Activated T-helper 9 cell treated with anti-CD3 and anti-CD28 coated beads, Interleukin-2, amount 50 U/mL, for 16 hours (primary cell): ENCODE measurements at places on chromosomes 3 and 15.

GRCh38 chr3:175743733-175744400 is 884.7 kb downstream of the NAALADL2 start:
- DNase-seq: no peak

GRCh38 chr3:33914731-33915379 is 116.4 kb downstream of the PDCD6IP start:
- DNase-seq: no peak

DNA sequence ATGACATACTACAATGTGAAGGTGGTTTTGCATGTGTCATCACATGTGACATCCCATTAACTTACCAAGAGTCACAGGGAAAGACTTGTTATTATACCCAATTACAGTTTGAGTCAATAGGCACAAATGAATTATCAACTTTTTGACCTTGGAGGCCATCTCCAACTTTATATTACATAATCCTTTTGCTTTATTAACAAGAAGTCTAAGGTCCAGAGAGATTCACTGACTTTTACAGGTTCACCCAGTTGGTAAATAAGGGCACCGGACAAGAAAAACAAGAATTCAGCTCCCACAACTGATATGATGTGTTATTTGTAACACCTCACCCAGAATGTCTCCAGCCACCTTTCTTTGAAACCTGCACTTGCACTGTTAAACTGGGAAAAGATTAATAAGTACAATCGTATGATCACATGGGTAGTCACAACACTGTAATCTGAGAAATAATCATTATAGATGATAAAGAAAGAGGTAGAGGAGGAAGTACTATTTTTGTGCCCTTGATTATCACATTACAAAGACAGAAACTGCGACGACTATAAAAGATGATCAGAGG is 928.9 kb downstream of the FHIT start:
- DNase-seq: no peak

- DNase-seq: no peak
Measured at GRCh38 chr3:141104151-141104821, 53.1 kb downstream of the SPSB4 start.

GRCh38 chr3:162094301-162094700 is 597.7 kb downstream of the OTOL1 start:
- no peak for DNase-seq

- no peak for DNase-seq
Measured at GRCh38 chr15:57947781-57948180, 117.7 kb downstream of the ALDH1A2 start.

DNA sequence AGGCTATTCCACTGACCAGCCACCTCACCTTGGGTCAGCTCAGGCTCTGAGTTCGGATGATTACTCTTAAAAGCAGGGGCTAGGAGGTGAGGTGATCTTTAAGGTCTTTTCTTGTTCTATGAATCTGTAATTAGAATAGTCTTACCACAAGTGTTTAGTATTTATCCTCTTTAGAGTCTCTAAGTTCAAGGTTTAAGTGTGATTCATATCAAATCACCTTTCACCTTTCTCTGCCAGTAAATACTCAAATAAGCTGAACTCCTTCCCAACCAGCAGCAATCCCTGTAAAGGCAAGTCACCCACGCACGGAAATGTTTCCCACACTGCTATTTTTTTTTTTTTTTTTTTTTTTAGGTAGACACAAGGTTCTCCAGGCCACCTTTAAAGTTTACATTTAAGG is 14.5 kb upstream of the TMEM44 start:
- DNase-seq: no peak

DNA sequence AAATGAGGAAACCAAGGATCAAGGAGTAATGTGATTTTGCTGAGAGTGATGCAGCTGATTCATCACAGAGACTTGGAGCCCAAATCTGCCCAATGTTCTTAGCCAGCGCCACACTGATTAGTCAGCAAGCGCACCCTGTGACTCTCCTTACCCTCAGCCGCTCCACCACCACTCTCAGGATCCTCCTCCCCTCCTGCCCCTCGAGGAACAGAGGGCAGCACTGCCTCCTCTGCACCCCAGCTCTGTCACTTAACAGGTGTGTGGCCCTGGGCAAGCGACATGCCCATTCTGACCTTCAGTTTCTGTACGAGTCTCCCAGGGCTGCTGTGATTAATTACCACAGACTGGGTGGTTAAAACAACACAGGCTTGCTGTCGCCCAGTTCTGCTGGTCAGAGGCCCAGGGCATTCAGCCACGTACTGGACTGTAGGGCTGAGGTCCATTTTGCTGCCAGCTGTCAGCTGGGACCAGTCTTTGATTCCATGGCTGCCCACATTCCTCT is 36.1 kb upstream of the HRH1 start:
- DNase-seq: no peak

- DNase-seq: no peak
Measured at GRCh38 chr3:167450675-167451074, 23.2 kb downstream of the SERPINI2 start.

DNA sequence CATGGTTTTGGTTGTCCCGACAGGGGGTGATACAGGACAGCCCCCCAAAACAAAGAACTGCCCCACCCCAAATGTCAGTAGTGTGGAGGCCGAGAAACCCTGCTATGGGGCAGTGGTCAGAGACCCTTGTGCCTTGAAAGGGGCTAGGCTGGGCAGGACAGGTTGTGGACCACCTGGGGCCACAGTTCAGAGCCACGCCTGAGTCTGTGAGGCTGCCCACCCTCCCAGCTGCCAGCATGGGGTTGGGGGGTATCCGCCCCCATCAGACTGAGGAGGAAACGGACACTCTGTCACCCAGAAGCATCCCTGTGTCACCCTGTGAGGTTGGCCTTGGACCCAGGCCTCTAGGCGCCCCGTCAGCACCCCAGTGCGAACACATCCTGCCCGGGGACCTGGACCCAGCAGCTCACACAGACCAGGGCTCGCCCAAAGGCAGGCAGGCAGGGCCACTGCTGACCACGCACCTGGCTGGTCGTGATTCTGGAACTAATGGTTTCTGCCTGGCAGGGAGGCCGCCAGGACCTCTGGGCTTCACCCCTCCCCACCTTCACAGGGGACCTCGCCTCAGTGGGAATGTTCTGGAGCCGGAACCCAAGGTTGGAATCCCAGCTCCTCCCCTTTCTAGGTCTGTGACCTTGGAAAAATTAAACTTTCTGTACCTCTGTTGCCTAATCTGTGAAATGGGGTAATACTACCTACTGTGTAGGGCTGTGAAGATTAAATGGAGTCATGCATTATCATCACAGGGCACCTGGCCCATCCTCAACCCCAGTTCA is 1.4 kb downstream of the SLC41A3 start:
- DNase-seq: no peak

DNA sequence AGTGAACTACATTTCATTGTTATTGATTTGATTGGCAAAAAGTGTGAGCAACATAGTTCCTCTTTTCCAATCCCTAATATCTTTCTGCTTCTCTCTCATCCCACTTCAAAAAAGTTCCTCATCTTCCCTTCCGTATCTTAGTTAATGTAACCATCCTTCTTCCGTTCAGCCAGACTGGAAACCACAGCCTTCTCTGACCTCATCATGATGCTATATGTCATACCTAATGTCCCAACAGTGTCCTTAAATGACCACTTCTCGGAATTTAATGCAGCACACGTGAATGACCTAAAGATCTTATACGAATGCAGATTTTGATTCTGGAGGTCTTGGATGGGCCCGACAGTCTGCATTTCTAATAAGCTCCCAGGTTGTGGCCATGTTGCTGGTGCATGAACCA is 320.3 kb upstream of the SATB1 start:
- no peak for DNase-seq

DNA sequence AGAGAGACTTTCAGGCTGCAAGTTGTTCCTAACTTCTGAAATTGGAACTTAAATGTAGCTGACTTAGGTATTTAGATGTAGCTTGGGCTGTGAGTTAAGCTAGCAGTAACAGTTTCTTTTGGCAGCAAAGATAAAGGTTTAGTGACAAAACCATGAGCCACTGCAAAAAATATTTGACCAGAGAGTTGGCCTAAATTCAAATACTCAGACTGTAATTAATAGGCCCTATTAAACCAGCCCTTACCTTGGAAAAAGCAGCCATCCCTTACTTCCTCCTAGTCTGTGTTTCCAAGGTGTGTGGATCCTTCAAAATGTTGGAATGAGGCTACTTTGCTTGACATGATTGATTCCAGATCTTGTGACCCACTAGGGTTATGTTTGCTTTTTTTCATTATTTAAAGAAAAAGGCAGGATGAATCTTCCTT is 8.2 kb downstream of the TPM1 start:
- no peak for DNase-seq

GRCh38 chr3:29339016-29339833 is 58.4 kb downstream of the RBMS3 start:
- no peak for DNase-seq

DNA sequence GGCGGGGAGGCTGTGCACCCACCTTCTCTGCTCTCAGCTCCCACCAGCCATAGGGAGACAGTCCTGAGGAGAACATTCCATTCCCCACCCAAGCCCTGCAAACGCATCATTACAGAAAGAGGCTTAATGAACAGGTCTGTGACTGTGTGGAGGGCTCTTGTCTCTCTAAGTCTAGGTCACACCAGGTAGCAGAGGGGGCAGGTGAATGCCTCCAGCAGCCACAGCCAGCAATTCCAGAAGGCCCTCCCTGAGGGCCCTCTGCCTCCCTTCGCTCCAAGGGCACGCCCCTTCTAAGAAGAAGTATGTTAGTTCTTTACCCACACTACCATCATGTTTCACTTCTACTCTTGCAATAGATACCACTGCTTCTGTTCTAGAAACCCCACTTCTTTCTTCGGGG is 217.5 kb upstream of the BHLHE40 start:
- DNase-seq: no peak

DNA sequence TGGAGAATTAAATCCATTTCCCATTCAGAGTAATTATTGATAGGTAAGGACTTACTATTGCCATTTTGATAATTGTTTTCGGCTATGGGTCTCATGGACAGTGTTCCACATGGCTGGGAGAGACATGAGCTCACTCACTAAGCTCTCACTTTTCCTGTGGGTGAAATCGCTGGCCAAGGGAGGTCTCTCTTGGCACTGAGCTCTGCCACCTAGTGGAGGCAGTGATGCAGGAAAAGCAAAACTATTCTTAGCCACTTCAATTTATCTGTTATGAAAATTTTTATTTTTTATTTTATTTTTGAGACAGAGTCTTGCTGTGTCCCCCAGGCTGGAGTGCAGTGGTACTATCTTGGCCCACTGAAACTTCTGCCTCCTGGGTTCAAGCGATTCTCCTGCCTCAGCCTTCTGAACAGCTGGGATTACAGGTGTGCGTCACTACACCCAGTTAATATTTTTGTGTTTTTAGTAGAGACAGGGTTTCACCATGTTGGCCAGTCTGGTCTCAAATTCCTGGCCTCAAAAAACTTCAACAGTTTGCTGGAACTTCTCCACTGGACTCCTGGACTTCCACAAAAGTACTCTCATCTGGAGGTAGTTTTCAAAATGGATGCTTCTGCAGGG is 4.7 kb upstream of the RNF13 start:
- peak; percentile 21 for DNase-seq

GRCh38 chr3:178795349-178795748 is 259.1 kb downstream of the KCNMB2 start:
- no peak for DNase-seq

GRCh38 chr15:31335989-31336592 is 9.5 kb downstream of the KLF13 start:
- DNase-seq: no peak

- DNase-seq: no peak
Measured at GRCh38 chr3:72533591-72534473, 314.4 kb downstream of the SHQ1 start.

DNA sequence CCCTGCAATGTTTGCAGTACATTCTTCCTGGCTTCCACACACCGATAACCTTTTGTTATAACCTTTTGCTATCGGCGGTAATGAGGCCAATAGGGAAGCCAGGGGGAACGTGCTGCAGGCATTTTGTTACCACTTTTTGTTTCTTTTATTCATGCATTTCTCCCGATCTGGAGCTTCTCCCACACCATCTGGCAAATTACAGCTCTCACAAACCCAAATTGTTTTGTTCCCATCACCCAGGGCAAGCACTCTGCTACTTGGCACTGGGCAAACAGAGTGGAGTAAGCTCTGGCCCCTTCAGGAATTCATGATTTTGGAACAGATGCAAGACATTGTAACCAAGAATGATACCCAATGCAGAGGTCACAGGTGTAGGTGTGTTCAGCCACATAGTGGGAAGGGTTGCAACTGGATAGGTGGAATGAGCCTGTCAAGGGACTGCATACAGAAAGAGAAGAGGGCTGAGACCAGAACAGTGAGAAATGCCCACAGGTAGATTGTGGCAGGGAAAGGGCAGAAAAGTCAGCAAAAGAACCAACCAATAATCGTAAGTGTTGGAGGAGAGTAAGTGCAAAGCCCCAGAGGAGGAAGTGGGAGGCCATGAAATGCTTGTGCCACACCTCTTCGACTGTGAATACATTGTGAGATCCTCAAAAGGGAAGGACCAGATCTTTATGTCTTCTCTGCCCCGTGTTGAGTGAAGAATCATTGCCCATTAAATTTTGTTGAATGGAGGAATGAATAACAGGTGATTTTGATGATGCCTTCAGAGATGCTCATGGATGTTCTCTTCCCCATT is 45.8 kb downstream of the PARP15 start:
- DNase-seq: no peak

DNA sequence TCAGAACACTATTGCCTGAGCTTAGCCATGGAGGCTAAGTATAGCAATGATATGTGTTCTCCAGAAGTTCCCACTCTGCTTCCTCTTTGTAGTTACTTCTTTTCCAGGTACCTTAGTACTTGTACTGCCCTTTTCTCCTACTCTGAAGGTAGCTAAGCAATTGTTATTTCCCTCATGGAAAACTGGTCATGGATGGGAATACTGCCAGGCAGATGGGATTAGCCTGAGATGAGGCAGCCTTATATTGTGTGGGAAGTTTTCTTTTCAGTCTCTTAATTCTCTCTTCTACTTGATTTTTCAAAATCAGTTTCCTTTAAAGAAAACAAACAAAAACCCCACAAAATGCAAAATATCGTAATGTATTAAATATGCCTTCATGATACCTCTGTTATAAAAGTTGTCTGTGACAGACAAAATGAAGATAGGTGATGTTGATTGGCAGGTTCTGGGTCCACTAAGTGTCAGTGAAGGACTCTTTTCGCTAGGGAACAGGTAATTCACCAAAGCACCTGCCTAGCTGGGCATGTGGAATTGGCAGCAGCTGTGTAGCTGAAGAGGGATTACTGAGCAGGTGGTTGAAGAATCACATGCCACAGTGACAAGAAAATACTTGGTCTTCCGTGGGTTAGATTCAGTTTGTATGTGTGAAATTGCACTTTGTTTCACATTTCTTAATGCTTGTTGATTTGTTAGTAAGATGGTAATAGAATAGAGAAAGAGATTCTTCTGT is 4.1 kb downstream of the ZNF609 start:
- no peak for DNase-seq

- DNase-seq: no peak
Measured at GRCh38 chr15:96066126-96066525, 264.4 kb upstream of the NR2F2 start.

- DNase-seq: no peak
Measured at GRCh38 chr3:114393367-114394072, 99.7 kb downstream of the TIGIT start.

DNA sequence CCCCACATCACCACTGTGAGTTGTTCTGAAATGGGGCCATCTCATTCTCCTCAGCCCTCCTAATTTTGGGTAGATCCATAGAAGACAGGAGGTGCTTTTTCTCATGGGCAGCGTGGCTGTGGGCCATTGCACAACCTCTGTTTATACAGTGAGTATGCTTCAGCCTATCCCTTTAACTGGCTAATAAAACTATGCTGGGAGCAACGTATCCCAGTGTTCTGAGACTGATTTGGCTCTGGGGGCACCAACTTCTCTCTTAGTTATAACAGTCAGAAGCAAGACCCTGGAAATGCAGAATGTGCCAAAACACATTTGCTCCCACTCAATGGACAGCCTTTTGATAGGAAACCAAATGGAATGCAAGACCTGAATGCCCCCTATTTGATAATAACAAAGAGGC is 97.1 kb upstream of the ICE2 start:
- no peak for DNase-seq
